Foreskin keratinocyte (primary cell): ENCODE measurements at places on chromosomes 3 and 15. TPM values are rescaled to one million over a fixed set of nuclear protein-coding genes. Genes with fewer than 3 reads are reported as not detected.

GRCh38 chr3:71372911-71373637, 210.5 kb downstream of the FOXP1 start:
- no peak for DNase-seq

- no peak for DNase-seq
Observed at GRCh38 chr15:39651881-39652280, 71.0 kb downstream of the THBS1 start.

- no peak for DNase-seq
Observed at GRCh38 chr15:77225088-77225487, 154.2 kb upstream of the TSPAN3 start.

- no peak for DNase-seq
Observed at GRCh38 chr3:24258260-24258659, 236.4 kb downstream of the THRB start.

Gene CCRL2
- not detected in 2 replicates for polyA plus RNA-seq
